KG1 (cell line): ENCODE measurements at places on chromosomes 13 and 19.

DNA sequence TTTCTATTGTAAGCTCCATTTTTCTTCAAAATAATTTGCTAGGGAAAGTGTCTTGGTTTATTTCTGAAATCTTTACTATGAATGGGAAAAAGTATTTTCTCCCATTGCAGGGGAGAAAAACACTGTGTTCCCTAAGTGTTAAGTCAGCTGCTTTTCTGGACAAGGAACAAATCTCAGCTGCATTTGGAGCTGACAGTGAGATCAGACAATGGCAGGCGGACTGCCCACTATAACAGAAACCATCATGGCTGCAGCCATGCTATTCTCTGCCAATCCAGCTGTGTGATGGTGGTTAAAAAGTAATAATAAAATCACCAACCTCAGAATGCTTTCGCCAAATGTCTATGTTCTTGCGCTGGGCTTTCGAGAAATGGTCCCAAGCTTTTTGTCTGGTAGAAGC is 302.7 kb downstream of the DNAJC15 start:
- no peak for DNase-seq

GRCh38 chr13:41408121-41408520 is 49.2 kb upstream of the RGCC start:
- no peak for DNase-seq

GRCh38 chr13:111919286-111919685 is 147.7 kb upstream of the SOX1 start:
- no peak for DNase-seq

GRCh38 chr13:102903659-102904407 is 58.0 kb downstream of the ERCC5 start:
- DNase-seq, result no peak

DNA sequence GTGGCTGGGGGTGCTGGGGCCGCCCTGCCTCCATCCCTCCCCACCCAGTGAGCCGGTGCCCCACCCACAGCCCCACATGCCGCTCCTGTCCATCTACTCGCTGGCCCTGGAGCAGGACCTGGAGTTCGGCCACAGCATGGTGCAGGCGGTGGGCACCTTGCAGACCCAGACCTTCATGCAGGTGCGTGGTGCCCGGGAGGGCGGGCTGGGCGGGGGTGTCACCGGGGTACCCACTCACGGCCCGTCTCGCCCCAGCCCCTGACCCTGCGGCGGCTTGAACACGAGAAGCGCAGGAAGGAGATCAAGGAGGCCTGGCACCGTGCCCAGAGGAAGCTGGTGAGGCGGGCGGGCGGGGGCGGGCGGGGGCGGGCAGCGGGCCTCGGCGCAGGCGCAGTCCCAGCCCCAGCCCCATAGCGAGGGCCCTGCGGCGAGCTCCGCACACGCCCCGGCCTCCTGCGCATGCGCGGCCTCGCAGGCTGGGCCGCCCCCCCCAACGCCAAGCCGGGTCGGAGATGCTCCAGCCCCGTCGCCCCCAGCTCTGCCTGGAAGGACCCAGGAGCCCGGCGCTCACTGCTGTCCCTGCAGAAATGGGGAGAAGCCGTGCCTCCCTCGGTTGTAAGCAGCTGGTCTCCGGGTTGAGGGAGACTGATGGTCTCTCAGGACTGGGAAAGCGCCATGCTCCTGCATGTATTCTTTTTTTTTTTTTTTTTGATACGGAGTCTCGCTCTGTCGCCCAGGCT is 7.7 kb downstream of the ARHGAP45 start:
- DNase-seq, result peak; percentile 66

DNA sequence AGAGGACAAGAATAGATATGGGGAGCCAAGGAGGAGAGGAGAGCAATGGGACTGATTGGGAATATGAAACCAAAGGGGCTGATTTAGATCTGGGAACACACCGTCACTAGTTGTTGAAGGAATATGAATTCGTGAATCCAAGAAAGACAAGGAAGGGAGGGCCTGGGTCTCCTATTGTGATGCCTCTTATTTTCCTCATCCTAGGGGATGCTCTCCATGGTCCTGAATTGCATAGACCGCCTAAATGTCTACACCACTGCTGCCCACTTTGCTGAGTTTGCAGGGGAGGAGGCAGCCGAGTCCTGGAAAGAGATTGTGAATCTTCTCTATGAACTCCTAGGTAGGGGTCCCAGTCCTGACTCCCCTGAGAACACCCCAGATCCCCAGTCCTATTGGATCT is 21.5 kb downstream of the RYR1 start:
- no peak for DNase-seq

DNA sequence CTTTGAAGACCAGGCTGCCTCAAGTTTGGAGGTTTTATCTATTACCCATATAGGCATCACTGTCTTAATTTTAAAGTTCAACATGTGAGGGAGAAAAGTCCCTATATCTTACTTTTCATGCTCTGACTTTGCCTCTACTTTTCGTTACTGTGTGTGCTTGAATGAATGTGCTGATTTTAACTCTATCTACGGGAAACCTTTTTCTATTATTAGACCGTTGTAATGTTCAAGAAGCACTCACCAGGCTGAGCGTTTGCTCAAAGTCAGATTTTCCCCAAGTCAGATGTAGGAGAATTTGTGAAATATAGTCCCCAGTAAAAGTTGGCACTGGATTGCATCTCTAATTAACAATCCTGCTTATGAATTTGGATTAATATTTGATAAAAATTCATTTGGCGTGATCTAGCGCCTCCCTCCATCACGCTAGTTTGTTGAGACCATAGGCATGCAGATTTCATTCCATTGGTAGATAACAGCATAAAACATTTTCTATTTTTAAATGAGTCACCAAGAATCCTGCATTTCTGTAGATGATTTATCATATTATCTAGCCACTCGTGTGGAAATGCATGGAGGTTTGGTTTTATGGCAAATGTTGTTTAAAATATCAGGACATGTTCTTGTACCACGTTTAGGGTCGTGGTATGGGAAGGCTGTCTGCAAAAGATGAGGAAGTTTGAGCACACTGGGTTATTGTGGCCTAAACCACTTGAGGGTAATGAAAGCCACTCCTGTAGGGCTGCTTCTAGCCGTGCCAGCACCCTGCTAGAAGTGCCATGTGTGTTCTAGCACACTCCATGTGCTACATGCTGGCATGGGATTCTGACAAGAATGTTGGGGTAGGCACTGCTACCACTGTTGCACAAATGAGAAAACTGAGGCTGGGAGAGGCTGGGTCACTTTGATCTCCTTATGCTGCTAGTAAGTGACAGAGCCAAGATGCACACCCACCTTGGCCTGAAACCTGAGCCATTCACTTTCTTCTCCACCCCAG is 179.4 kb downstream of the FGF9 start:
- no peak for DNase-seq

DNA sequence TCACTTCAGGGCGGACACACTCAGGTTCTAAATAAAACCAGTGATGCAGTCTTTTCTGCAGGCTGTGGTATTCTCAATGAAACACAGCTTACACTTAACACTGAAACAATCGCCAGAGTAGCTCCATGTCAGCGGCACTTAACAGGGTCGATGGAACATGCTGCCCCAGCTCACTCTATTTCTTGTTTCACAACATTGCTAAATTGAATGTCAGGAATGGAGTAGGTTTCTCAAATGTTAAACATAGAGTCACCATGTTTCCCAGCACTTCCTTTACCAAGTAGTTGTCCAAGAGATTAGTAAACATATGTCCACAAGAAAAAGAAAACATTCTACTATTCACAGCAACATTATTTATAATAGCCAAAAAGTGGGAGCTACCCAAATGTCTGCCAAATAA is 306.9 kb downstream of the SLITRK6 start:
- DNase-seq, result no peak

GRCh38 chr19:11196406-11197287 is 698 bp downstream of the KANK2 start:
- no peak for DNase-seq

- no peak for DNase-seq
Observed at GRCh38 chr13:113918981-113919701, 54.7 kb downstream of the C13orf46 start.

DNA sequence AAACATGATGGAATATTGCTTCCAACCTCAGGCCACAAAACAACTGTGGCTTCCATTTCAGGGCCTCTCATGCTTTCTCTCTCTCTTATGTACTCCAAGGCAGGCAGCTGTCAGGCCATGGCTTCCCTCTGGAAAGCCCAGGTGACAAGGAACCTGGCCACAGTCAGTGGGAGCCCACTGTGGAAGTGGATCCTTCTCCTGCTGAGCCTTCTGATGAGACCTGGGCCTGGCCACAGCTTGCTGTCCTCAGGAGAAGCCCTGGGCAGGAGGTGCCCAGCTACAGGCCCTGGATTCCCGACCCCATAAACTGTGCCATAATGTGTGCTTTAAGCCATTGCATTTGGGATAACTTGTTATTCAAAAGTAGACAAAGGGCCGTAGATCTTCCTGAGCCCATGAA is 71.2 kb downstream of the SPACA7 start:
- no peak for DNase-seq
